ENCODE measurements at places on chromosomes 2 and 18.

DNA sequence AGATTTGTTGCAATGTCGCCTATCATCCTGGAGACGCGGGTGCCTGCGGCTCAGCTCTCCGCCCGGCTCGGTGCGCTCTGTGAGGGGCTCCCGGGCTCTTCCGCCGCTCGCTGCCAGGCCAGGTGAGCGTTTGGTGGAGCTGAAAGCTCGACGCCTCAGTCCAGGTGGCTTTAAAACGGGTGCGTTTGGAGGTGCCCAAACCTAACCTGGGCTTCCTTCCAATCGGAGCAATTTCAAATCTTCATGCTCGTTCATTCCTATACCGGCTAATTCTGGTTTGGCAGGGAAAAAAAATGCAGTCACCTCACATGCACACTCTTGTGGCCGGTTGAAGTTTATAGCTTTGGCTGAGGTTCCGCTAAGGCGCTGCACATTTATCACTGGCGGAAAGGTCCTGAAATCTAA, at the start of gene SLC16A14:
Gene SLC16A14 (minus strand): TSS at position 274 of the 405 bp plus-strand sequence. CDS start 9,572 bp downstream, outside the sequence.
- peak; percentile 13 for DNase-seq

DNA sequence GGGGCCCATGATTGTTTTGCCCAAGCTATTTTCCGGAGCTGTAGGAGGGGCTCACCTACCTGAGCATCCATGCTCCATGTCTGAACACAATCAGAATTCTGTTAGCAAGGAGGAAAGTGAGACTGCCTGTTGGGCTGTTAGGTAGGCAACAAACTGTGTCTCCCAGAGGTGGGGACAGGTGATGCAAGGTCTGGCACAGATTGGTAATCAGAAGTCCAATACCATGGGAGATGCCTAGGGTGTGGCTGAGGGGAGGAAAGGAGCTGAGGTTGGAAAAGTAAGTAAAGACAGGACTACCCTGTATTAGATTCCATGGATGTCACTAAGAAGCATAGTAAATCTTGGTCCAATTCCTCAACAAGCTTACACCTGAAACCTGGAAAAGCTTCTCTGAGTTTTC, 3.0 kb downstream of the LYPD6B start:
- no peak for DNase-seq

DNA sequence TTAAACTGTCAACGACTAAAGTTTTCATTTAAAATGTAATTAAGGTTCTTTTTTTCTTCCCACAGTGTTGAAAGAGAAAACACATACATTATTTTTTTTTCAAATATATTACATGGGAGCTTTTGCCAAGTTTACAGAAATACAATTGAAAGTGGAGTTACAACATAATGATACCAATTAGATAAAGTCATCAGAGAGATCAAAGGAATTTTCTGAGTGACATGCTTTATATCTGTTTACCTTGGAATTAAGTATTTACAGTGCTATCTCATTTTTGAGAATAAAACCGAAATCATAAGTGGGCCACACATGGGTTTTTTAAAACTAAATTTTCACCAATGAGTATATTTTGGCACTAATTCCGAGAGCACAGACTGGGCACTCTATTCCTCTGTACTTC, 165.2 kb downstream of the RAPGEF4 start:
- no peak for DNase-seq

DNA sequence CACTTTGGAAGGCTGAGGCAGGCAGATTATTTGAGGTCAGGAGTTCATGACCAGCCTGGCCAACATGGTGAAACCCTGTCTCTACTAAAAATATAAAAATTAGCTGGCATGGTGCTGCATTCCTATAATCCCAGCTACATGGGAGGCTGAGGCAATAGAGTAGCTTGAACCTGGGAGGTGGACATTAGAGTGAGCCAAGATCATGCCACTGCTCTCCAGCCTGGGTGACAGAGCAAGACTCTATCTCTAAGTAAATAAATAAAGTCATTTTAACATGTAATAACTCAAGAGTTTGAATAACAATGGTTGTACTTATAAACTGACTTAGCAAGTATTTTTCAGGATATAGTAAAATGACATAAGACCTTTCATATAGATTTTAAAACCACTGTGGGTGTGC, 169.3 kb upstream of the FN1 start:
- DNase-seq = no peak

DNA sequence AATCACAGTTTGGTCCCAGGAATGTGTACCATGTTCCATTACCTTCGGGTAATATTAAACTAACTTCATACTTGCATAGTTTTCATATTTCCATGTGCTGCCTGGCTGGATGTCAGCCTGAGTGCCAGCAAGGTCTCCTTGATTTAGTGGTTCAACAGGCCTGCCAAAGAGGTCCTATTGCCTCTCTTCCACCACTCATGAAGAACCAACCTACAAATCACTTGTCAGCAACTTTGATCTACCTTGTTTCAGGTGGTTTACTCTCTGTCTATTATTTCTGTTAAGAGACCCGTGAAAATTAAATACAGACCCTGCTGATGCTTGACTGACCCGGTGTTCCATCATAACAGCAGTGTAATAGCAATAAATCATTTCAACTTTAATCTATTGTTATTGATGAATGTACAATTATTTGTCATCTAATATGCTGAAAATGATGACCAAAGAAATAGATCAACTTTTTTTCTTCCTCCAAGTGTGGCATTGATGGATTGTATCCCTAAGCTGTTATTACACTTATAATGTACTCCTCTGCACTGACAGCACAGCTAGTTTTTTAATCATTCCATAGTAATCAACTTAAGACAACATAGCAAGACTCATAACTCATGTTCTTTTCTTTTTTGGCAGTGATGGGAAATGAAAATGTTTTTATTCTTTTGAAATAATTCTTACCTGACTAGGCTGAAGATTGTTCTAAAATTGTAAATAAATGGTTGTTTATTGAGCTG, 1220.2 kb upstream of the ACVR2A start:
- DNase-seq = no peak

DNA sequence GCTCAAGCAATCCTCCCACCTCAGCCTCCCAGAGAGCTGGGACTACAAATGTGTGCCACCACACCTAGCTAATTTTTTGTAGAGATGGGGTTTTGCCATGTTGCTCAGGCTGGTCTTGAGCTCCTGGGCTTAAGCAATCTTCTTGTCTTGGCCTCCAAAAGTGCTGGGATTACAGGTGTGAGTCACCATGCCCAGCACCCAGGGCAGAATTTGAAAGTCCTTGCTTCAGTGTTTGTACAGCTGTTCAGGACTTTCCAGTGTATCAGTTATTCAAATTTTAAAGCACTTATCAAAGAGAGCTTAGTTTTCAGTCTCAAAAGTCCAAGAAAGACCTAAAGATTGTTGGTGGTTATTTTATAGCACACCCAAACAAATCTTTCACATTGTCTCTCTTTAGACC, 43.6 kb upstream of the VPS54 start:
- DNase-seq = peak; percentile 24

DNA sequence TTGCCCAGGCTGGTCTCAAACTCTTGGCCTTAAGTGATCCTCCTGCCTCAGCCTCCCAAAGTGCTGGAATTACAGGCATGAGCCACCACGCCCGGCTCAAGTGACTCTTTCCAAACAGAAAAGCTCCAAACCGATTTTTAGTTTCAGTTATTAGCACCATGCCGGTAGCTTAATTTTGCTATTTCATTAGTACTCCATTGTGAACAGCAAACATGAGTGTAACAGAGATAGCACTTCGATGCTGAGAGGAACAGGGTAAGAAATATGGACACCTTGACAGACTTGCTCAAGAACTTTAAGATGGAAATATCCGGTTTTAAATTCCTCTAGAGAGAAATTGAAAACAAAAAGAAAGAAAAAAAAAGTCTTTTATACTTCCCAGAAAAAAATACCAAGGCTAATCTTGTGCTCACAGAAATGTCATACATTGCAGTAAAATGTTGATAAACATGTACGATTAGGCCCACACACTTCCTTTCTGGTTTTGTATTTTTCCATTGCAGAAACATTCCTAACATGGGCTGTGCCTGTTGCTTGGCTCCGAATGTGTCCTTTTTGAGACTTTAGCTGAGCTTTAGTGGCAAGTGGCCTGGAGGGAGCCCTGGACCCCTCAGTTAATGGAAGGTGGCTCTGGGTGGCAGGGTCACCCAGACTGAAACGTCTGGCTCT, 18.3 kb downstream of the FHL2 start:
- no peak for DNase-seq

DNA sequence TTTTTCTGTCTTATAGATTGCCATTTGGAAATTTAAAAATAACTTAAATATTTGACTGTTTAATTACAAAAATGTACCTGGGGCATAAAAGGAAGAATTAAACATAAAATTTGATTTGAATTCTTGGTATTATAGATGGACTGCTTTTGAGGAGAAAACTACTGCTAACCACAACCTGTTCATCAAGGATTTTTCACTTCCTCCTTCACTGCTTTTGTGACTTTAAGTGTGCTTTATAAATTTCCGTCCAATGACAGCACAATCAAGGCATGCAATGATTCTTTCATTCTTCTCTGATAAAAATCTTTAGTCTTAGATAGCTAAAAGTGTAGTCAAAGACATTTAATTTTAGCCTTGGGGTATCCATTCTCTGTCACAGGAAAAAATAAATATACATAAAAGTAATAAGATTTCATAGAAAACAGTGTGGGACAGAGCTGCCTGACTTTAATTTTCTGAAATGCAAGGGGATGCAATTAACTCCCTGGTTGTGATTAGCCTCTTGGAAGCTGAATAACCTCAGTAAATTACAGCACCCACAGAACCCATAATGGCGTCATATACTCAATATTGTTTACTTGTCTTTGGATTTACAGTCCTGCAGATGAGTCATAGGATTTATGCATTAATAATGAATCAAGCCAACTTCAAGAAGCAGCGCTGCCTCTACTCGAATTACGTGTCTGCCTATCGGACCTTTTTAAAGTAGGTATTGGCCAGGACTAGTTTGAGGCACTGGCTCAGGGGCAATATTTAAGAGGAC, 587.9 kb downstream of the NRXN1 start:
- no peak for DNase-seq

- no peak for DNase-seq
Measured at GRCh38 chr2:200300638-200301314, 5.7 kb upstream of the SPATS2L start.

- DNase-seq = no peak
Measured at GRCh38 chr2:79487399-79487798, 25.5 kb upstream of the CTNNA2 start.

- no peak for DNase-seq
Measured at GRCh38 chr2:218014706-218015585, 12.2 kb upstream of the TNS1 start.

DNA sequence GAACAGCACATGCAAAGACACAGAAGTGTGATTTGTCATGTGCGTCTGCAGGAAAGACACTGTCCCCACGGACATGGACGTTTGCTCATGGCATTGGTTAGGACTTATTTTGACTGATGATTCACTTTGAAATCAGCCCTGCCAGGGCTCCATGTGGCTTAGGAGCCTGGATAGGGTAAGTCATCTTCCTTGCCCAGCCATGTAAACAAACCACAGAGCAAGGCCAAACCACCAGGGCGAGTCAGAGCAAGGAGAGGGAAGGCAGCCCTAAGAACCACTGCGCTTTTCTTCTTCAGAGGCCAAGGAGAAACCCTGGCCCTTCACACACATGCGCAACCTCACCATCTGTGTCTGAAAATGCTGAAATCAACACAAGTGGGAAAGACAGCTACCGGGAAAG, 88.8 kb downstream of the GFPT1 start:
- peak; percentile 51 for DNase-seq

DNA sequence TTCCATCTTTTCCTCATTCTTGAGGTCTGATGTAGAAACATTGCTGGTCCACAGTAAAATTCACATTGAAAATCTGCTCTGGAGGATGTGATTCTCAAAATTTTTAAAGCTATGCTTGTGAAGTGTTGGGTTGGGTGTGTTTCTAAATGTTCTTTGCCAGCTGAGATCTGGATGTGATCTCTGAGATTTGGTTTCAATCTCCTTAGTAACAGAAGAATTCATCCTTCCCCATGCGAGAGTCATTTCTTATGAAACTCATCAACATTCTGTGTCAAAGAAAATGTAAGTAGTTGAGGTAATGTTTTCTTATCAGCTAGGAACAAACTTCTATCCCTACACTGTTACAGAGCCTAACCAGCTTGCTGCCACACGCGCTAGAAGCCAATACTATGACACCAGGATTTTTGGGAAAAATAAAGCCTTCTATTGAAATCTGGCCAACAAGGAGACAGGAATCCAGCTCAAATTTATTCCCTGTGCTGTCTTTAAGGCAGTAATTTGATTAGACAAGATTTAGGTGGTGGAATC, 134.9 kb downstream of the PTH2R start:
- DNase-seq = no peak

- DNase-seq = no peak
Measured at GRCh38 chr2:189066037-189066436, 91.9 kb downstream of the COL3A1 start.

- DNase-seq = no peak
Measured at GRCh38 chr2:99240431-99240830, 15.0 kb downstream of the LYG2 start.

DNA sequence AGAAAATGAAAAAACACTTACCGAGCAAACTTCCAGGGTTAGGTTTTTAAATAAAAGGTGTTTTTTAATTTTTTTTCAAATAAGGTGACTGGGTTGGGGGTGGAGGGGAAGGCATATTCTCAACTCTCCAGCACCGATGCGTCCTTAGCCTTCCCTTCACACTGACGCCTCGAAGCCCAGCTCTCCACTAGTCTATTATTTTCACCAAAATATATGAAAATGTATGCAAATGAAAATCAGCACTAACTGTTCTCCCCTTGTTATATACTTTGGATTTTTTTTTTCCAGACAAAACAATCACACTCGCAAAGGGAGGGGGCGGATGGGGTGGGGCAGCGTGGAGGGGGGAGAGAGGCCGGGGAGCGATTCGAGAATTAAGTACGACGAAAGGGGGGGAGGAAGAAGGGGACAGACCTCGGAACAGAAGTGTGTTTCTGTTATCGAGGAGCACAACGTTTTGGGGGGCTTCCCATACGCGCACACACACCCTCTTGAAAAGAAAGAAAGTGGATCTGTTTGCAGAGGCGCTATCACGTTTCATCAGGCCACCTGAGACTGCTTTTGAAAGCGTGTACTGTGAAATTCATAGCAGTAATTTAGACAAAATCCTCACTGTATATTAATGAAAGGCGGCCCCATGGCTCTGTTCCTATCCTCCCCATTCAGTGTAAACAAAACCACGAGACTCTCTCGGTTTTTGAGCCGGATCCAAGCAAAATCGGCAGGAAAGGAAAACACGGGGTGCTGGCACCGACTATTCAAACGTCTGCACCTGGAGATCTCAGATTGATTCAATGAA, 2.4 kb upstream of the POU3F3 start:
- no peak for DNase-seq

Measured in amniotic stem cell (primary cell).